ENCODE measurements at places on chromosomes 1 and 21.

- DNase-seq, result no peak
Observed at GRCh38 chr1:100266741-100267140, 725 bp downstream of the RTCA start.

DNA sequence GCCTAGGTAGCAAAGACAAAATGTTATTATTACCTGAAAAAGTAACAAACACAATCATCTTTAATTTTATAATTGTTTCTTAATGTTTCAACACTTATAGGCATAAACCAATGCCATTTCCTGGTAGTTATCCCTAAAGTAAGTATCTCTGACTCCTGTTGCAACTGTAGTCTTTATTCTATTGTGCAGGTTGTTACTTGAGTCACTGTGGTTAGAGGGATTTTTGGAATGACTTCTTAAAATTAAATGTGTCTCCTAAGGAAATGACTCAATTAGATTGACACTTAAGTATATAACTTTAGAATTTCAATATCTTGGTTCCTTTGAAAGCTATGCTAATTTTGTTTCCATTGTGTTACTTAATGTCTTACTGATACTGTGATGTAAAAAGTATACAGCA is 143.9 kb downstream of the PHTF1 start:
- no peak for DNase-seq

DNA sequence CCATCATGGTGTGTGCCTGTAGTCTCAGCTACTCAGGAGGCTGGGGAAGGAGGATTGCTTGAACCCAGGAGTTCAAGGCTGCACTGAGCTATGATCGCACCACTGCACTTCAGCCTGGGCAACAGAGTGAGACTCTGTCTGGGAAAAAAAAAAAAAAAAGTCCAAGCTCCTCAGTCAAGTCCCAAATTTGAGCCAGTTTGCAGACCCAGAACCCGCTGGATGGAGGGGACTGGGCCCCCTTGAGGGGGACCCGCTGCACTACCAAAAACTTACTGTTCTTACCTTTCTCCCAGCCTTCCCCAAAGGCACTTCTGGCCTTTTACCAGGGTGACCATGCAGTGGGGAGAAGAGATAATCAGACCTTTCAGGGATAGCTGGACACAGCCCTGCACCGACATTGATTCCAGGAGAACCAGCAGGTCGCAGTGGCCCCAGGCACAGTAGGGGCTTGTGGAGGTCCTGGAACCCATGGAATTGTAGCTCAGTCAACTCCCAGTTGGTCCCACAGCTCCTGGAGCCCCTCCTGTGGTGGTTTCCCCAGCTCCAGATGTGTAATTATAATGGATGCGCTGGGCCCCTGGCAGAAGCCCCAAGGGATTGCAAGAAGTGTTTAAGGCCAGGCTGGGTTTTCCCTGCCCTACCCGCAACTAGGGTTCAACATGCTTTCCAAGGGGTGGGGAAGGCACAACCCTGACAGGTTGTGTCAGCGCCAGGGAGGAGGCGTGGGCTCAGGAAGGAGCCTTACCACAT is 4.1 kb upstream of the WNT9A start:
- DNase-seq, result no peak

DNA sequence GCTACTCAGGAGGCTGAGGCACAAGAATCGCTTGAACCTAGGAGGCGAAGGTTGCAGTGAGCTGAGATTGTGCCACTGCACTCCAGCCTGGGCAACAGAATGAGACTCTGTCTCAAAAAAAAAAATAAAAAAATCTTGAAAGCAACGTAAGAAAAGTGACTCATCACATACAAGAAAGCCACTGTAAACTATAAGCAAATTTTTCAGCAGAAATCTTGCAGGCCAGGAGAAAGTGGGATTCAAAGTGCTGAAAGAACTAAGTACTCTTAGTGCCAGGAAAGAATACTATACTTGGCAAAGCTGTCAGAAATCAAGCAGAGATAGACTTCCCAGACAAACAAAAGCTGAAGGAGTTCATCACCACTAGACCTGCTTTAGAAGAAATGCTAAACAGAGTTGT is 4.4 kb upstream of the HMGN1 start:
- DNase-seq, result no peak

DNA sequence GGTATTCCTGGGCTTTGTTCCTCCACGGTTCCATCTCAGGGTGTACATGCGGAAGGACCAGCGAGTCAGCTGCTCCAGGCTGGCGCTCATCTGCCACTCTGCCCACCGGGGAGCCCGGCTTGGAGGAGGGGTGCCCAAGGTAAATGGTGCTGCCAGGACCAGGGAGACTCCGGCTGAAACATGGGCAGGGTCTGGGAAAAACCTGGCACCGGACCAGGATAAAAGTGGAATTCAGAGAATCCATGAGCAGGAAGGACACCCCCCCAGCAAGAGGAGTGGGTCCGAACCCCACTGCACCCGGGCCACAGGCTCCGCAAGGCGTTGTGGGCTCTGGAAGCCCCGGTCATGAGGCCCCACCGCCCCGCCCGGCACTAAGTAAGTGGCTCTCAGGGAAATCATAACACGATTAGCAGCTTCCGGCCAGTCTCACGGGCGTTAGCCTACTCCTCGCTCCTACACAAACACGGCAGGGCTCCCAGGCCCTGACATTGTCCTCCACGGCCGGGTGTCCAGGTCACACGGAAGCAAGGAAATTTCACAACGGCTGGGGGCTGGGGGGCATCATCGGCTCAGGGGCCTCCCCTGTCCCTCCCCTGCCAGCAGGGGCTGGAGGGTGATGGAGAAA is 21.1 kb downstream of the MEGF6 start:
- DNase-seq, result no peak

DNA sequence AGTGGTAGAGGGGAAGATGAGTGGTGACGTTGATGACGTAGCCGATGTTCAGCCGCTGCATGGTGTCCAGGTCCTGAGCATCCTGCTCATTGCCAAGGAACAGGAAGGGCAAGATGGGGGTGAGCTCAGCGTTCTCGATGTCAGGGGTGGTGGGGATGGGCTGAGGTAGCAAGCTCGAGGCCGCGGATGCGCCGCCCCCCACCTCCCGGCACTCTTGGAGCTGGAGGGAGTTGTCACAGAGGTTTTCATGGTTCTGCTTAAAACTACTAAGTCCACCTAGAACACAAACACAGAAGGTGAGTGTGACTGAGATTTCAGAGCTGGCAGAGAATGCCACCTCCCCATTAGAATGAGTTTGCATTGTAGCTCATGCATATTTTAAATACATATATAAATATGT is 35.7 kb downstream of the DUSP10 start:
- no peak for DNase-seq

GRCh38 chr1:186899977-186900376 is 71.2 kb downstream of the PLA2G4A start:
- DNase-seq, result no peak

GRCh38 chr1:215682232-215682631 is 115.1 kb downstream of the KCTD3 start:
- no peak for DNase-seq

DNA sequence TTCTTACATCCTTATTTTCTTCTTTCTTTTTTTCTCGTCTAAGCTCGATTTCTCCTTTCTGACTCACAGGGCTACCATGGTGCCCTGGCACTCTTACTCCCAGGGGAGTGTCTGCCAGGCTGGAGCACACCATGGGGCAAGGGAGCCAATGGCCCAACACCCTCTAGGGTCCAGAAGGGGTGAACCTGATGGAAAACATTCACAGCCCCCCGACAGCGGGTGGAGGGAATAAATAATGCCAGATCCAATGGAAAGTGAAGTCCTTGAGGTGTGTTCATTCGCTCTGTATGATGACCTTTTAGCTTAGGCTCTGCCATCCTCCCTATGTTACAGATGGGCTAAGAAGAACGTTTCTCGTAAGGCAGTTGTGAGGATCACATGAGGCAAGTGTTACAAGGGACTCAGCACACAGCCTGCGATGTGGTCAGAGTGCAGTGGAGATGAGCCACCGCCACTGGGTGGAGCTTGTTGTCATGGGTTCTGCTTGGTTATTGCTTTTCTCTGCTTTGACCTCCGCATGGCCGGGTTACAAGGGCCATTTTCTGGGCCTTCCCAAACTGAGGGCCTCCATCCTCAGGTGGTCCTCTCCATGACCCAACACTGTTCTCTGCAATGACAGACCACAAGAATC is 3.5 kb upstream of the FCMR start:
- DNase-seq, result no peak

- DNase-seq, result no peak
Observed at GRCh38 chr1:27481994-27482620, 7.9 kb downstream of the WASF2 start.

DNA sequence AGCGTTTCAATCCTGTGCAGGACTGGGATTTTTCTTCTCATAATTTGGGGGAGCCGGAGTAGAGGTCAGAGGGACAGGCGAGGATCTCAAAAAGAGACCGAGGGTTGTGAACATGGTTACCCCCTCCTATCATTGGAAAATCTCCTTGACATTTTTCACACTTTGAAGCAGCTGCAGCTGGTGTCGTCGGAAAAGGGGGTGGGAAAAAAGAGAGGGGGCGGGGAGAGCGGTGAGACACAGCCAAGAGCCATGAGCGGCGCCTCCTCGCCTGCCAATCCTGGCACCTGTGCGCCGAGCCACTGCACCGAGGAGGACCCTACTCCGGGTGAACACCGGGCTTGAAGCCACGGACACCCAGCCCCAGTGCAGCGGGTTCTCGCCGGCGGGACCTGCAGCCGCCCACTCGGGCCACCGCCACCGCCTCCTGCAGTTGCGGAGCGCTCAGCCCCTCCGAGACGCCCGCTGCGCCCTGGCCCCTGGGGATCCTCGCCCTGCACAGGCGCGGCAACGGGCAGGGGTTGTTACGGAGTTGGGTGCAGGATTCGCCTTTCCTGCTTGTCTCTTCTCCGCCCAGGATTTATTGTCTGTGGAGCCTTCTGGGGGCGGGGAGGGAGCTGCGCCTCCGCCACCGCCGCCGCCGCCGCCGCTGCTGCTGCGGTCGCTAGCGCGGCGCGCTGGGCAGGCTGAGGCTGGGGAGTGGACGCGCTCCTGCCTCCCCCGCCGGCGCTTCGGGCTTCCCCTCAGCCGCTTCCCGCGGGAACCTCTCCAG is at the start of gene LRRC7:
Gene LRRC7 (plus strand): TSS at position 271 of the 769 bp plus-strand sequence. CDS start 718 bp downstream, outside the sequence.
- DNase-seq, result no peak

- no peak for DNase-seq
Observed at GRCh38 chr1:1862905-1863547, 27.9 kb downstream of the GNB1 start.

GRCh38 chr1:100735244-100735643 is 15.7 kb downstream of the VCAM1 start:
- DNase-seq, result no peak

- DNase-seq, result no peak
Observed at GRCh38 chr1:197081117-197081753, 14.2 kb upstream of the F13B start.

DNA sequence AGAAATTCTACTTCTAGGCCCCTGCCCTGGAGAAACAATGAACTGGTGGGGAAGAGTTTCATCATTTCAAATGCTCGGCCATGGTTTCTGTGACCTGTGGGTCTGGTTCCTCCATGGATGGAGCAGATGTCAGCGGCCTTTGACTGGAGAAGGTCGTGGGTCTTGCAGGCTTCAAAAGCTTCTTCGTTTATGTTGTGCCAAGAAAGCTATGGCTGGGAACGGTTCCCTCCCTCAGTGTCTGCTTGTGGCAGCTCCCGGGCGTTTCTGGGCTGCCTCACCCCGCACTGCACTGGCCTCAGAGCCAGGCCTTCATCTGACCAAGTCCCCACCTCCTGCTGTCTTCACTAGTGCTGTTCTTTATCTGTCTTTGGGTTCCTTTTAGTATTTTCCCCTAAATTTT is 46.4 kb upstream of the POFUT2 start:
- no peak for DNase-seq

GRCh38 chr1:171032822-171033702 is 57.6 kb upstream of the FMO3 start:
- DNase-seq, result no peak

DNA sequence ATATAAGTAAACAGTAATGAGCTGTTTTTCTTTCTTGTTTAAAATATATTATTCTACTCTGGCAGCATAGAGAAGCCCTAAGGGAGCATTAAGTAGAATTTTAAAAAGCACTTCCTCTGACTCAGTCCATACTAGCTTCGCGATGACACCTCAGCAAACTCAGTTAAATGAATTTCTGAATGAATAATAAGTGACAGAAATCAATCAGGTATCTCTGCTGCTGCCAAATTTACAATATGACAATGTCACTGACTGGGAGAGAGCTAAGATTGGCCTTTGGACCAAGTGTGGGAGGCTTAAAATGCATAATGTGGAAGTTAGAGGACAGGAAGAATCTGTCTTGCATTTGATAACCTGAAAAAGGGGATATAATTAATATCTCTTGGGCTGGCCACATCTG is 296.1 kb downstream of the HHIPL2 start:
- DNase-seq, result no peak

GRCh38 chr1:228517655-228518054 is 30.5 kb downstream of the RNF187 start:
- no peak for DNase-seq

DNA sequence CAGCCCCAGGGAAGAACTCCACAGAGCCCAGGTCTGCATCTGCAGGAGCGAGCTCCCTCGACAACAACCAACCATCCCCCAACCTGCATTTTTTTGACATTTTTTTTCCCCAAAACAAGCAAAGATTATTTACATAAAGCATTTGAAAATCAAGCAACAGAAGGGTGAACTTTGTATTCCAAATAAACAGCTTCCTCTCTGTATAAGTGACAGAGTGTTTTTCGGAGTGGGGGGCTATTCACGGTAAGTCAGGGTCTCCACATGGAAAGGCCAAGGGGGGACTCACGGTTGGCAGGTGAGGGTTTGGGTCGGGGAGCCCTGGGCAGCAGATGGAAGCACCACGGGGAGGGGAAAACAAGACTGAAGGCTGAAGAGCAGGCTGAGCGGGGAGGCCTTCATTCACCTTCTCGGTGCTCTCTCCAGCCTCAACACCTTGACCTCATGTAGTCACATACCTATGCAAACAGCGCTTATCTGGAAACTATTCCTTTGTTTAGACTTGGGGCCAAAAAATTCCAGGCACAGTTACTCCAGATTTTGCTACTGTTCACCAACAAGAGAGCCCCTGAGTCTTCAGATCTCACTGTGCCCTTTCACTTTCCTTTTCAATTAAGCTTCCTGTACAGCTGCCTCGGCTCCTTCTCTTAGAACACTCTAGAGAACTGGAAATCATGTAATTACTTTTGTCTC is 27.6 kb downstream of the C2CD2 start:
- no peak for DNase-seq

DNA sequence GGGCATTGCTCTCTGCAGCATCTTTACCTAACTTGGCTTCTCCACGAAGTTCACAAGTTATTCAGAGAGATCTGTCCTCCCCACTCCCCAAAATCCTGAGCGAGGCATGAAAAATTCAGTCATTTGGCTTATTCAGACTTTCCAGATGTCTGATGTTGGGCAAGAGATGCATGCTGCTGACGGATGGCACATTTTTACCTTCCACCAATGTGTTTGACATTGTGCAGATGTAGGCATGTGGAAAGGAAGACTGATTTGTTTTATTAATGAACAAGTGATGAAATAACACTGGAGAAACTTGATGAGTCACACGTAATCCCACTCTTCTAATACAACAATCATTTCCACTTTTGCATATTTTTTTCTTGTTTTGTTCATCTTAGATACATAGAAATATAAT is 86.7 kb downstream of the C1orf94 start:
- DNase-seq, result no peak
